Activated naive CD8-positive, alpha-beta T cell treated with anti-CD3 and anti-CD28 coated beads, Interleukin-2, amount 10 ng/mL, durations not matched to agents 7 days and 5 days (primary cell): ENCODE measurements at places on chromosomes 6 and 20. TPM values are rescaled to one million over a fixed set of nuclear protein-coding genes. Genes with fewer than 3 reads are reported as not detected.

Gene PGC
- not detected for total RNA-seq

Gene TRIM40
- total RNA-seq = not detected

DNA sequence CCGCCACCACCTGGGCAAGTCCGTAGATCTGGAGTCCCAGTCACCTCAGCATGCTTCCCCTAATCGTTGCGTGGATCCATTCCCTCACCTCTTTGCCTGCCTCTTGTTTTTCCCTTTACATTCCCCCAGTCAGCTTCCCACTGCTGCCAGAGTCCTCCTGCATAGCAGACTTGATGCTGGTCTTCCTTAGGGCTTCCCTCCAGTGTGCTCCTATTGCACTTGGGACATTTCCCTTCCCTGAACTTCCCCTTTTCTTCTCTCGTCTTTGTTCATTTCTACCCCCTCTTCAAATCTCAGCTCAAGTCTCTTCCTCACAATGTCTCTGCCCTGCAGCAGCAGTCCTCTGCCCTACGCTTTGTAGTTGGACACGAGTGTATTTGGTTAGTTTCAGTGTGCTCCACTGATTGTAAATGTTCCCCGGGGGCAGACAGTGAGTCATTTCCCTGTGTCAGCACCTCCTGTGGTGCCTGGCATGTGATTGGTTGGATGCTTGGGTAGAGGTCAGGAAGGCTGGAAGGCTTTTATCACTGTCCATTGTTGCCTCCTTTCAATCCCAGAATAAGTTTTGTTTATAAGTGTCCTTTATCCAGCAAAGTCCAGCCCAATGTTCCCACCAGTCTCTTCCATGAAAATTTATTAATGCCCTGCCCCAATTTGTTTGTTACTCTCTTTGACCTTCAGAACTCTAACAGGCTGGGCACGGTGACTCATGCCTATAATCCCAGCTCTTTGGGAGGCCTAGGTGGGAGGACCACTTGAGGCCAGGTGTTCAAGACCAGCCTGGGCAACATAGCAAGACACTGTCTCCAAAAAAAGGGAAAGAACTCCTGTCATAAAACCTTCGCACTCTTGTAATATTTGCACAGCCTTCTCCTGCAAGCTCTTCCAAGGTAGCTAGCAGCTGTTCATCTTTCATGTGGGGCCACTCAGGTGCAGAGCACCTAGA, 38.3 kb downstream of the FAM120B start:
- no peak for DNase-seq

GRCh38 chr6:7975764-7976146, 65.2 kb upstream of the TXNDC5 start:
- no peak for DNase-seq

DNA sequence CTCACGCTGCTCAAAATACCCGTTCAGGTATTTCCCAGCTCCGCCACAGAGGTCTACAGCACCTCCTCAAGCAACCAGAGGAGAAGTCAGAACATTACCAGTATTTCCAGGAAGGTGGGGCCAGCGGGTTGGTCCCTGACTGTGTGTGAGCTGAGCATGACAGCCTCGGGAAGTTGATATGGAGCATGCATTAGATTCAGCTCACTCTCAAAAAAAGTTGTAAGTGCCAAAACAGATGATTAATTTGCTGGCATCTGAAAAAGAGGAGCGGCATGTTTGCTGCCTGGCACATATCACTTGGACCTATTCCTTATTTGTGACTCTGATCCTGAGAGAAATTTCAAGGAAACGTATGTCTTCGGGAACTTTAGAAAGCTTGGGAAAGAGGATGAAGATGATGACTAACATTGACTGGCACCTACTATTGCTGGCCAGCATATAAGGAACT, 32.3 kb downstream of the ELOVL2 start:
- no peak for DNase-seq
